ENCODE measurements at places on chromosomes 3 and 15.

GRCh38 chr3:189474944-189475343 is 156.2 kb upstream of the TP63 start:
- DNase-seq = no peak

DNA sequence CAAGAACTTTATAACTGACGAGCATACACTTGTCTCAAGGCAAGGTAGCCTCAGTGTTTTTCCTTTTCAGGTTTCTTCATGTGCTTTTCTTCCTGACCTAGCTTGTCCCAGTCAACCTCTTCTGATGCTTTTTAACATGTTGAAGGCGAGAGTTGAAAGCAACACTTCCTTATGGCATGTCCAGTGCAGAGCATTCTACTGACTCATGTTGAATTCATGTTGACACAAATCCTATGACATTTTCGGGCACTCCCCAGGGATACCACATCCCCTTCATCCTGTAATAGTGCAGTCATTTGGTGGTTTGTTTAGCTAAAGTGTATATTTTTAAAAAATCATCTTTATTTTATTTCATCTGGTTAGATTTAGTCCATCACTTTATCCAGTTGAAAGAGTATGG is 75.9 kb upstream of the CBLB start:
- DNase-seq = no peak

- DNase-seq = no peak
Observed at GRCh38 chr3:43627360-43627759, 5.5 kb upstream of the ANO10 start.

DNA sequence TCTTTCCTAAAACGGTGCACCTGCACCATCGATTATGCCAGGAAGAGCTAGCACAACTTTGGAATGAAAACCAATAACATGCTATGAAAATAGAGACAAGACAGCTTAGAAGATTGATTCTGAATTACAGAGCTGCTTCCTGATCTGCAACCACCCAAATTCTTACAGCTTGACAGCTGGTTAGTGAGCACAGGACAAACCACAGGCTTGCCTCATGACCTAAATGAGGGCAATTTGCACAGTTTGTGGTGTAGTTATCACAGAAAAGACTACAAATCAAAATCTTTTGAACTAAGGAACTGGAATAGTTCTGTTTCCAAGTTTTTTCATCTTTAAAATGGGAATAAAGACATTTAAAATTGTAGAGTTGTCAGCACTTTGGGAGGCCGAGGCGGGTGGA is 533.5 kb downstream of the NAALADL2 start:
- no peak for DNase-seq

GRCh38 chr3:39631136-39631535 is 163.7 kb downstream of the MOBP start:
- DNase-seq = peak; percentile 13

DNA sequence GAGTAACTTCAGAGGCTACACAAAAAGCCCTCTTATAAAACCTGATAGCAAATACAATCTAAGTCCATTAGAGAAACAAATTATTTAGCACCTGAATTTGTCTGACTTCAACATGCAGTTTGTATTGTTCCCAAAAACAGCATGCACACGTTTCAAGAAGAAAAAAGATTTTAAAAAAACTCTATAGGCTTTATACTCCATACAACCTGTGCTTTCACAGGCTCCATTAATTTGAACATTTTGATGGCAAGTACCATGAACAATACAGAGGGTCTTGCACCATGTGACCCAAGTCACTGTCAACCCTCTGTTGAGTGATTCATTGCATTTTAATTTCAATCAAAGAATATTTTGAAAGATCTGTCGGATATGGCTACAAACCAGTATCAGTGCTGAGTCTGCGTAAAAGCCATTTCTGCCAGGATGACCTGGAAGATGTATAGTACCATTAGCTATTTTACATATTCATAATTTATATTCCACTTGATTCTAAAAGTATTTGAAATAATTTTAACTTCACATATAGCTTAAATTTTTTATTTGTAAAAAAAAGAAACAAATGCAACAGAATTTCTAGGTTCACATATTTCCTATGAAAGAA is 13.2 kb downstream of the ANXA2 start:
- no peak for DNase-seq

DNA sequence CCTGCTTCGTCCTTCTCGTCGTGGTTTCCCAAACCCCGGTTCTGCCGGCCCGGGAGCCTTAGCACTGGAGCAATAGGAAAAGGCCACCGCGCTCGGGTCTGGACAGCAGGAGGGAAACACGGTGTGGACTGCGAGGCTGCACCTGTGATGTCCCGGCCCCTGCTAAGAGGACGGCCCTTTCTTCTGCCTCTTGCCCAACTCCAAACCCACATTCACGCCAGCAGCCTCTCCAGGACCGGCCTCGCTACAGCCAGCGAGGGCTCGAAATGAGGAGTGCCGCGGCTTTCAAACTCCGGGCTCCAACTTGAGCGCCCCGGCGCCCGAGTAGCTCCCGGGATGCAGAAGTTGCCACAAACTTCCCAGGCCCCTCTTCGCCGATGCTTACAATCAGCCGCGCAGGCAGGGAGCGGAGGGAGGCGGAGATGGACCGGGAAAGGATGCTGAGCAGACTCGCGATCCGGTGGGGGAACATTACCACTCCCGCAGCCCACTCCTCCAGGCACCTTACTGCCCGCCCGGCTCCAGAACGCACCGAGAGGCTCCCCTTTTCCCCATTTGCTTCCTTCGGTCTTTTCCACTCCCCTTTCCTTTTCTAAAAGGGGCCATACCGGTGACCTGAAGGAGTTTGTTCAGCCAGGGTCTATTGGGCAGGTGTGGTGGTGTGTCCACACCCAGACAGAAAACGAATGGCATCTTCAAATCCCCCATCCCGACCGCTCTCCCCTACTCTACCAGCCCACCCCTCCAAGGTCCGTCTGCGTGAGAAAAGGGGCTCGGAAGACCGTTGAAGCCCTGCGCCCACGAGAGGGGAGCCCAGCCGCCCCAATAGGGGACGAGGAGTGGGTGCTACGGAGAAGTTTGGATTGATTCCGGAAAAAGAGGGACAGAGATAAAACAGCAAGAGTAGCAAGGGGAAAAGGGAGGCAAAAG is 18.8 kb upstream of the SATB1 start:
- peak; percentile 39 for DNase-seq

GRCh38 chr3:11391174-11391879 is 119.1 kb downstream of the ATG7 start:
- DNase-seq = no peak

DNA sequence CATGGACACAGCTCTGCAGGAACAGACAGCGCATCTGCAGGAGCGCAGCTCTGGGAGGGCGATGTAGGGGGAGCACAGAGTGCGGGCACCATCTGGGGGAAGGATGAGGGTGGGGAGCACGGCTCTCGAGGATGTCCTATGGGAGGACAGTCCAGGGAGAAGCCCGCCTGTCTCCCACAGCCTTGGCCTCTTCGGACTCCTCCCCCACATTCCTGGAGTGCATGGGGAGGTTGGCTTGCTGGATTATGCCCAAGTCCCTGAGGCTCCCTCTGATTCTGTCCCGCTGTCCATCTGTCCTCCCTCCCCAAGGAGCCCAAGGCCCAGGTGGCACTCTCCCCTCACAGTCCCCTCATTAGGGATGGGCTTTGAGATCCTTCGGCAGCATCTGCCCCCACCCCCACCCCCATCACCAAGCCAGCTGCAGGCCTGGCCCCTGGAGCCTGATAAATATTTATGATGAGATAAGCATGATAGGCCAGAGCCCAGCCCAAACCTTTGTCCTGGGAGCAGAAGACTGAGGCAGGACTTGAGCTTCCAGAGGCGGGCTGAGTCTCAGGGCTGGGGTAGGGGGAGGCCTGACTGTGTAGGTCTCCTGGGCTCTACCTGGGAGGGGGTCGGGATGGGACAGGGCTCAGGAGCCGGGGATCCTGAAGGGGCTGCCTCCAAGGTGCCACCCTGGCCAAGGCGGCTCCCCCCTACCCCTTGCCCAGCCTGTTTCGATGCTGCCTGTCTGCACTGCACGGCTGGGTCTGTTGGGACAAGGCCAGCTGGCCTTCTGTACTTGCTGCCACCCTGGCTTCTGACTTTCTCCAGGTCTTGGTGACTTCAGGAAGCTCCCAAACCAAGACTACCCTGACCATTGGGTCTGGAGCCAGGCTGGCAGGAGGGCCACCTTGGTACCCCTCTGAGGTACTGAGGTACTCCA is 28.6 kb upstream of the SEMA3F start:
- DNase-seq = peak; percentile 54

DNA sequence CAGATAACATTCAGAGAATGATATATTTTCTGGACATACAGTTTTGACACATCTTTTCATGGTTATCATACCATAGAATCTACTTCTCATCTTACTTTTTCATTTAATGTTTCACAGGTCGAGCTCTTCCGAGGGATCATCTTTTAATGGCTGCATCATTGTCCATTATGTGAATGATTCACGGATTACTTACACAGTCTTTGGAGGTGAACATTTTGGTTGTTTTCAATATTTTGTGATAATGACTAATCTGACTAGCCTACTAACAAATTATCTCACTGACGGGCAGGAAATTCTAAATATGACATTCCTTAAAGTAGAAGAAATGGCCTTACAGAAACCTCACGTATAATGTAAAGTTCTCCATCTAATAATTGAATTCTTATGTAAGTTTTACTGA is 209.1 kb upstream of the STRIT1 start:
- no peak for DNase-seq

DNA sequence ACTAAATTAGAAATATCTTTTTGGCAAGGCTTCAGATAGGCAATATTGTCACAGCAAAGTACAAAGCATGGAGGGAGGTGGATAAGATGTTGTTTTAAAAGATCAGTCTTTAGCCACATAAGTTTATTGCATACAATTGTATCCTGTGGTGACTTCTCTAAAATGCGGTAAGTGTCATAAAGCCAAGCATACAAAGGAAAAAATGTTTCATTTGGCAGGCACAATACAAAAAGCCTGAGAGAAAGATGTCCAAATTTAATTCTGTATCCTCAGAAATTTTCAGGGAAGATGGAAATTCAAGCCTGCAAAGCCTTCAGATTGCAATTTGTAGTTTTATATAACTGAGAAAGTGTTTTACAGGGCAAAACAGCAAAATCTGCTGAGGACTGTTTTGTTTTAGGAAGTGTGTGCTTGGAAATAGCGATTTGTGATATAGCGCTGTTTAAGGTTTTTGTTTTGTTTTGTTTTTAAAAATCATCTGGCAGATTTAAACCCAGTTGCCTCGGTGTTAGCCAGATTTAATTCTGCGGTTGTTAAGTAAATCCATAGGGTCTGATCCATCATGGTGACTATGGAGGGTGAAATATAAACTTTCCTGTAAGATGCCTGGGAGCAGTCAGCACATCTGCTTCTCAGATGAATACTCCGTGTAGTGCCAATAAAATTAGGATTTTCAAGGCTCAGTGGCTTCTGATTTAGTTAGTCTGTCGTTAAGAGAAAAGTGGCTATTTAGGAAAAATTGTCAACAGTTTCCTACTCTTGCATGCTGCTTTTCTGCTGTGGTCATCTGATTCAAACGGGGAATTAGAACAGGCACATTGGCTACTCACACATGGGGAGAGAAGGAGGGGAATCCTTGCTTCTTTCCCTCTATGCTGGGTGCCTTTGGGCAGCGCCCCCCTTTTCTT is 8.0 kb downstream of the KAT2B start:
- no peak for DNase-seq

- peak; percentile 47 for DNase-seq
Observed at GRCh38 chr3:184795522-184796190, 16.3 kb upstream of the VPS8 start.

GRCh38 chr15:96303503-96304056 is 26.9 kb upstream of the NR2F2 start:
- DNase-seq = no peak

DNA sequence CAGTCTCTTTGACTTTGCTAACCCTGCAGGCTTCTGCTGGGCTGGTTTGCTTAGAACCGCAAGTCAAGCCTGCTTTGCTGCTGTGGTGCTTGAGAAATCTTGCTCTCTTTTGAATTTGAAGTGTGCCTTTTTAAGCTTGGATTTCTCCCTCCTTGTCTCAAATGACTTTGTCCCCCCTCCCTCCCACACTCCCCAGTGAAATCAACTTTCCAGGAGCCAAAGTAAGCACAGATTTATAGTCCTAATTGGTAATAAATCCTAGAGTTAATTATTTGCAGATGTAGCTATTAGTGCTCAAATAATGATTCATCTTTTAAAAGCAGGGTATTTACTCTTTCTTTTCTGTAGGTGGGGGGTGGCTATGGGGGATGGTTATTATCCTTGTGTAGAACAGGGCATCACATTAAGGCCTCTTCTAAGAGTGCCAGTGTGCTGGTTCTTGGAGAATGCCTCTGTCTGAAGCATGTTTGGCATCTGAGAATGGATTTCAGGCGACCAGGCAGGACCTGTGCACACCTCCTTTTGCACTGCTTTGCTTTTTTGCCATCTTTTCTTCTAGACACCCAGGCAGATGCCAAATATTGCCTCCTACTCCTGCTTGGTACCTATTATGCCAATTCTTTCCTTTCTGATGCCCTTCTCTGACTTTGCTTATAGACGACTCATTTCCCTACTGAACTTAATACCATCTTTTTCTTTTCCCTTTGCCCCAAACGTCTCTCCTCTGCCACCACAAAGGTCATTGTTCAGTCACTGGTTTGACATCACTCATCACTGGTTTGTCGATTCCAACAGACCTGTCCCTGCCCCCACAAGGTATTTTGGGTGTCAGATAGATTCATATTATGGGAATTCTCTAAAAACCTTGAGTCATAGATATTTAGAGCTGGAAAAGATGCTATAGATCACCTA is 50.7 kb downstream of the CLDN11 start:
- no peak for DNase-seq

GRCh38 chr3:66428733-66429132 is 72.1 kb downstream of the LRIG1 start:
- peak; percentile 76 for DNase-seq

Measured in ELF-1 (cell line).